ENCODE measurements at places on chromosomes 5 and 9.

DNA sequence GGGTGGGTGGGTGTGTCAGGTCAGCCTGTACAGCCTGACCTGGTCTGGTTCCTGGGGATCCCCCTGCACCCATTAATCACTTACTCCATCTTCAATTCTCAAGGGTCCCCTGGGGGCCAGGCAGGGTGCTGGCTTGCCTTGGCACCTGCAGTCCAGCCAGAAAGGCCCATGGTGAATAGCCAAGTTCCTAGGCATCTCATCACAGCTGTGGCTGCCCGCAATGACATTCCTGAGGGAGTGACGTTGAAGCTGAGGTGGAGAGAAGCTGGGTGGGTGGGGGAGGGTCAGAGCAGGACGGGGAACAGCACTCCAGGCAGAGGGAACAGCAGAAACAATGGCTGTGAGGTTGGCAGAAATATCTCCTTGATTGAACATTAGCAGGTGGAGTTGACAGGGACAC, 10.6 kb downstream of the HMCN2 start:
- no peak for DNase-seq

GRCh38 chr5:135211083-135211790, 177.2 kb upstream of the PITX1 start:
- no peak for DNase-seq

DNA sequence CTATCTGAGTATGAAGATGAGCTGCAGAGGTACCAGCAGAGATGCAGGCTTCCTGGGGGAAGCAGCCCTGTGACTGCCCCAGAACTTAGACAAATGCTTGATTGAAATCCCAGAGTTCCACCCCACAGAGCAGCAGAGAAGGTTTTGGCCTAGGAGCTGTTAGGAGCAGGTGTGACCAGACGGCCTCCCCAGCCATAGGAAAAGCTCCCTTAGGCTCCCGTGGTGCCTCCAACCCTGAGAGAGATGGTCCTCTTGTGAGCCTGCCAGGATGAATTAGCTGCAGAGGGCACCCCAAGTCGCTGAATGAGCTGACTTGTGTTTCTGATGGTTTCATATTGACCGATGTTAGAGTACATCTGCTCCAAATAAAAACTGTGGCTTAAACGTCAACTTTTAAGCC, 22.1 kb downstream of the NTRK2 start:
- no peak for DNase-seq

GRCh38 chr5:142763701-142764100, 6.5 kb upstream of the ARHGAP26 start:
- no peak for DNase-seq

GRCh38 chr5:119362714-119363113, 6.9 kb downstream of the TNFAIP8 start:
- DNase-seq, result no peak

GRCh38 chr5:32538031-32538547, 47.3 kb upstream of the SUB1 start:
- DNase-seq, result peak; percentile 17

- no peak for DNase-seq
Observed at GRCh38 chr9:133878402-133878801, 113.7 kb downstream of the VAV2 start.

DNA sequence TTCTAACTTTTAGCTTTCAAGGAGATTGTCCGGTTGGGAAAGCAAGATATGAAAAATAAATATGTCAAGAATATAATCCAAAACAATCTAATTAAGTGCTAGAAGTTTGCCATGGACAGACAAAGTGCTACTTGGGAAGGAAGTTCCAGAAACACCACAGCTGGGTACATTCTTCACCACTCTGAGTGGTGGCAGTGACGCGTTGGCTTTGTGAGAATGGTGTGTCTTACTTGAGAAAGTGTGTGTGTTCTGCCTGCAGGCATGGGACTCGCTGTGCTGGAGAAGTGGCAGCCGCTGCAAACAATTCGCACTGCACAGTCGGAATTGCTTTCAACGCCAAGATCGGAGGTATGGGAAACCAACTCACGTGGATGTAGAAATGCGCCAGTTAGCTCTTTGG, 177.2 kb downstream of the PCSK5 start:
- DNase-seq, result no peak

DNA sequence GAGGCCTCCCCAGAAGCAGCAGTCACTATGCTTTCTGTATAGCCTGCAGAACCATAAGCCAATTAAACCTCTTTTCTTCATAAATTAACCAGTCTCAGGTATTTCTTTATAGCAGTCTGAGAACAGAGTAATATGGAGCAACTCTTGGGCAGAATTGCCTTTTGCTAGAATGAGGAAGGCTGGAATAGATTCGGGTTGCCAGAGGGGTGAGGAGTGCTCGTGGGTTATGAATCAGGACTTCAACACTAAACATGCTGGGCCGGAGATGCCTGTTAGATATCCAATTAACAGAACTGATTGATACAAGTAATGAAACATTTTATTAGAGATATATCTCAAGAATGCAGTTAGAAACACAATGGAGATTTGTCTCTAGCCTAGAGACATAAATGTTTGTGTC, 140.9 kb upstream of the MAP3K1 start:
- DNase-seq, result no peak

GRCh38 chr5:14660833-14661232, 3.7 kb upstream of the OTULIN start:
- DNase-seq, result no peak
